ENCODE measurements at places on chromosomes 3 and 15.
A peak's percentile ranks its signal among the peaks of the same experiment; 100 is the strongest.

- DNase-seq: peak; percentile 30
Measured at GRCh38 chr15:67303490-67304363, 49.1 kb downstream of the IQCH start.

DNA sequence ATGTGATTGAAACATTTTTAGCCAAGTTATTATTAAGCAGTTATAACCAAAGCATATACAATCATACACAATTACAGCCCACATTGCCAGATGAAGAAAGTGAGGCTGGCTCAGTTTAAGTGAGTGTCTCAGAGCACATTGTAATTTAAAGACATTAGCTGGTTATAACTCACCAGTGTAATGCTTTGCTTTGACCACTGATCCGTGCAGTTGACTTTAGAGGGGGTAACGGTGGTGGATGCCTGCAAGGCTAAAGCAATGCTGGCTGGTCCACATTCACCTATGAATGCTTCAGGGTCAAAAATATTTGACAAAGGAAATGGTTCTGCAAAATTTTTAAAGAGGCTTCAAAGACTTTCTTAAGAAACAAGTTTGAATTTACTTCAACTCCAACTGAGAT lies 1.2 kb downstream of the C3orf85 start:
- DNase-seq: no peak

DNA sequence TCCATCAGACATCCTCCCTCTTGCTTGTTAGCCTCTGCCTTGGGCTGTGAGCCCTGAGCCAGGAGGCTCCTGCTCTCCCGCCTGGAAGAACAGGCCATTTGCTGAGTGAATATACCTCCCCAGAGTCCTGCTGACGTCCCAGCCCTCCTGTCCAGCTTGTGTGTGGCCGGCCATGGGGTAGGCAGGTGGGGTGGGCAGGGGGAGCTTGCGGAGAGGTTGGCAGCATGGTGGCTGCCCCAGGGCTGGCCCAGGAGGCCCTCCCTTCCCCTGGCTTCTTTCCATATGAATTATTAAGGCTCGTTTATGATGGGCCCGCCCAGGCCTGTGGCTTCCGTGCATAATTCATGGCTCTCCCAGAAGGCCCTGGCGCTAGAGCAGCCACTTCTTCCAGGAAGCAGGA lies 18.7 kb downstream of the CACNA2D2 start:
- DNase-seq: no peak

GRCh38 chr3:43335799-43336198 lies 49.5 kb downstream of the SNRK start:
- DNase-seq: no peak

DNA sequence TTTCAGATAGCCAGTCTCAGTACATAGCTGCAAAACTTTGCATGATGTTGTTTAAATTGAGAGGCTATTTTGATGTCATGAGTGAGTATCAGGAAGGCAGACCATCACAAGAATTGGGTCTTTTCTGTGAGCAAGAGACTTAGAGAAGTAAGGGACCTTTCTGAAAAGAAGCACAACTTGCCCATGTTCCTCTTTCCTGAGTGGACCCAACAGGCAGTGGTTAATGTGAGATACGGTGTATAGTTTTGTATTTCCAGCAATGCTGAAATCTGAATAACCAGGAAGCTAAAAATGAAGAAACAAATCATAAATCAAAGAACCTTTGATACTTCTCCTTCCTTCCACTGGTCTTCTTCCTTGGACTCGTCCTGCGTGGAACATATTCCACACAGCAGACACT lies 25.1 kb downstream of the MCTP2 start:
- no peak for DNase-seq

DNA sequence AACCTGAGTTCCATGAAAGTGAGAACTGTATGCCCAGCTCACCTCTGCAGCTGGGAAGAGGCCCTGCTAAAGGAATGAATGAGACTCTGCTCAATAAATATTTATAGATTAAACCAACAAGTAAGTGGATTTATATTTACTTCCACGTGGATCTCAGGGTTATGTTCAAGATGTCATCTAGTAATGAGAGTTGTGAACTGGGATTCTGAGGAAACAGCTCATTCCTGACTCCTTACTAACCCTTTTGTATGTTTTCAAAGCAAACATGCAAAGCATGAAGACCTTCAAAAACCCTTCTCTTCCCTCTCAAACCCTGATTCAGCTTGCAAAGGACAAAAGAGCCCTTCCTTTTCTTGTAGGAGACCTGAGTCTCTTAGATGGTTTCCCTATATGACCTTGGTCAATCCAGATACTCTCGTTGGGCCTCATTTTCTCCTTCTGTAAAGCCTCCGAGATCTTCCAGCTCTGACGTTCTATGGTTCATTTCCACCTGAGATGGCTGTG lies 53.4 kb downstream of the LSM3 start:
- no peak for DNase-seq

DNA sequence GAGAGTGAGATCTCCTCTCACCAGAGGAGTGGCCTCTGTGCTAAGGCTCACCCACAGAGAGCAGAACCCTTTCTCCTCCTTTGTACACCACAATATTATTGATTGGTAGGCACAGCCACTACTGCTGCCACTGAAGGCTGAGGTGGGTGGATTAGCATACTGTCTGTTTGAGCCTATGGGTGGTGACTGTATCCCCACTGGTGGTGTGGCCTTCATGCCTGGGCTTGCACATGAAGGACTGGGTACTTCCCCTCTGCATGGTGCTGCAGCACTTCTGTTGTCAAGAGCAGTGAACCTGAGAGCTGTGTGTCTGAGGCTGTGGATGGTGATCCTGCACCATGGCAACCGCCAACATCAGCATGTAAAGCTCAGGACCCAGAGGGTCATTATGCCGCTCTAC lies 35.7 kb upstream of the NECTIN3 start:
- DNase-seq: no peak

DNA sequence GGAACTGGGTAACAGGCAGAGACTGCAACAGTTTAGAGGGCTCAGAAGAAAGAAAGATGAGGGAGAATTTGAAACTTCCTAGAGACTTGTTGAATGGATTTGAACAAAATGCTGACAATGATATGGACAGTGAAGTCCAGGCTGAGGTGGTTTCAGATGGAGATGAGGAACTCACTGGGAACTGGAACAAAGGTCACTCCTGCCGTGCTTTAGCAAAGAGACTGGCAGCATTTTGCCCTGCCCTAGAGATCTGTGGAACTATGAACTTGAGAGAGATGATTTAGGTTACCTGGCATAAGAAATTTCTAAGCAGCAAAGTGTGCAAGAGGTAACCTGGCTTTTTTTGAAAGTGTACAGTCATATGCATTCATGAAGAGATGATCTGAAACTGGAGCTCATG lies 11.7 kb downstream of the EIF5A2 start:
- no peak for DNase-seq

DNA sequence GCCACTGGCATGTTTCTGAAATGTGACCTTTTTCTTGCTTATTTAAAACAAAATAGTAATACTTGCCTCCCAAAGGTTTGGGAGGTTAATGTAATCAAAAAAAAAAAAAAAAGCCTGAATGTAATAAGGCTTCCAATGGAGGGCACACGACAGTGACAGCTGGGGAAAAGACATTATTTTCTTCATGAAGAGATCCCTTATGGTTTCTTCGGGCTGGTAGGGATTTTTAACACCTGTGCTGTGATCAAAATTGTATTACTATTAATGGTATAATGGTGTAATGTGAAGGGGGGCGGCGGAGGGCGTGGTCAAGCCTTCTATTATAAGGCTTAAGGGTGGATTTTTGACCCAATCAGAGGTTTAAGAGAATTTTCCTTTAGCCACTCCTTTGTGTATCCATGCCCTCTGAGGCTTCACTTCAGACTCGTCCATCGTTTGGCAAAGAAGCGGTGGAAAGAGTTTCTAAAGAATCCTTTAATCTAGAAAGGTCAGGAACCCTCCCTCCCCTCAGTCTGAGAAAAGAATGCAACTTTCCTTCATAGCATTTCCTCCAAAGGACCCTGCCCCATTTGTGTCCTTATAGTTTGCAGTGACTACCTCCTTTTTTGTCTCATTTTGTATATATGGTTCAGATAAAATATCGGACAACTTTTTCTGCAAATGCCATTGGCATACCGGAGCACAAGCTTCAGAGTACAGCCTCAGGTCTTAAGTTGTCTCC lies 89.5 kb upstream of the CHD2 start:
- DNase-seq: peak; percentile 66

GRCh38 chr3:49399461-49399860 lies 12.3 kb downstream of the RHOA start:
- no peak for DNase-seq

GRCh38 chr3:87710511-87710910 lies 348.3 kb downstream of the CGGBP1 start:
- DNase-seq: no peak

DNA sequence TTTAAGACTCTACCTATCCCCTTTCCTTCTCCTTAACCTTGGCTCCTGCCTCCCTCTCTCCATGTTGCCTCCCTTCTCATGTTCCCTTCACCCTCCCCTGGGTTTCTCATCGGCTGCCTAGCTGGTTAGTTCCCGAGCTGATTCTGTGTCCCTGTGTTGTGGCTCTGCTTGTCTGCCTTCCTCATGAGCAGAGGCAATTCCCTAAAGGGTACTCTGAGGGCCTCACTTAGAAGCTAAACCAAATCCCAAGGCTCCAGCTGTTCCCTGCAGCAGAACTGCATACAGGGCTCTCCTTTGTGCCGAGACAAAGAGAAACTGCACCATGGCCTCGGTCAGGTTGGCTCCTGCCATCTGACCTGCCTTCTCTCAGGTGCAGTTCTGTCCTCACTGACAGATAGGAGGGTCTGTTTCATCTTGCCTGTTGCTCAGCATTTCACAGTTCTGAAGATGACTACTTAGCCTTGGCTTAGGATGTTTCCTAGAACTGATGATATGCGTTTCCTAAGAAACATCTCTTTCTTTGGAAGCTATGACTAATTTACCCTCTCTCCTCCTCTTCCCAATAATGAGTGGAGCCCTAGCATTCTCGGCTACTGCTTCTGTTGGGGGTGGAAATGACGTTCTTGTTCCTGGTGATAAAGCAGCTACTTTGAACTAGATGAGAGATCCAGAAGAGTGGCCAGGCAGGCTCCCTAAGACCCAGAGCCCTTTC lies 27.1 kb downstream of the DUOX1 start:
- peak; percentile 67 for DNase-seq

DNA sequence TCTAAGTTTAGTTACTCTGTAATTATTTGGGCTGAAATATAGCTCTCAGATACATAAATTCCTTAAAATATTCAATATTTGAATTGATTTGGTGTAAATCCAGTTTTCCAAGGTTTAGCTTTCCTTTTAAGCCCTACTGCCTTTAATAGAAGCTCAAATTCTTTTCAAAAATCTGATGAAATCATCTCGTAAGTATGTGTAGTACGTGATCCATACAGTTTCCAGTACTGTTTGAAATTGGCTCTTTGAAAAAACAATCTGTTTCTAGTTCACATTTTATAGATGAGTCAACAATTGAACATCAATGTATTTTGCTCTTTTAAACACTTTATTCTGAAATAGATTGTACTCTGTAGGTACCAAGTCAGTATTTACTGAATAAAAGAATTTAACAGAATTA lies 84.2 kb downstream of the LRRC49 start:
- DNase-seq: peak; percentile 93

GRCh38 chr3:150722267-150722666 lies 18.5 kb upstream of the ERICH6 start:
- no peak for DNase-seq

- peak; percentile 36 for DNase-seq
Measured at GRCh38 chr15:39887832-39888231, 32.2 kb downstream of the GPR176 start.

DNA sequence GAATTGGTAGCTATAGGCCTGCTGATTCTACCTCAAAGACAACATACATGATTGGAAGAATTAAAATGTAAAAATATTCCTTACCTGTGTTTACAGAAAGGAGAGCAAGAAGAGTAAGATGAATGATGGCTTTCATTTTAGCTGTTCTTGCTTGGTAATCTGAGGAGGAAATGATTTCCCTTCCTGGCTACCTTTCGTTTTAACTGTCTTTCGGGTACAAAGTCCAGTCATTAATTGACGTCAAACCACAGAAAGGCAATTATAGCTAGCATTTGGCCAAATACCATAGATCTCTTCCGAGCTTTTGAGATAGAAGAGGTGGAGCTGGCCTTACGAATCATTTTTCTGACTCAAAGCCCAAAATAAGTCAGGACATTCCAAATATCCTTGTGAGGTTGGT lies at the start of gene MUC13:
TSS of gene MUC13 (minus strand) at position 175 of the 400 bp plus-strand sequence. CDS start at position 136, 39 bp downstream.
- DNase-seq: no peak

DNA sequence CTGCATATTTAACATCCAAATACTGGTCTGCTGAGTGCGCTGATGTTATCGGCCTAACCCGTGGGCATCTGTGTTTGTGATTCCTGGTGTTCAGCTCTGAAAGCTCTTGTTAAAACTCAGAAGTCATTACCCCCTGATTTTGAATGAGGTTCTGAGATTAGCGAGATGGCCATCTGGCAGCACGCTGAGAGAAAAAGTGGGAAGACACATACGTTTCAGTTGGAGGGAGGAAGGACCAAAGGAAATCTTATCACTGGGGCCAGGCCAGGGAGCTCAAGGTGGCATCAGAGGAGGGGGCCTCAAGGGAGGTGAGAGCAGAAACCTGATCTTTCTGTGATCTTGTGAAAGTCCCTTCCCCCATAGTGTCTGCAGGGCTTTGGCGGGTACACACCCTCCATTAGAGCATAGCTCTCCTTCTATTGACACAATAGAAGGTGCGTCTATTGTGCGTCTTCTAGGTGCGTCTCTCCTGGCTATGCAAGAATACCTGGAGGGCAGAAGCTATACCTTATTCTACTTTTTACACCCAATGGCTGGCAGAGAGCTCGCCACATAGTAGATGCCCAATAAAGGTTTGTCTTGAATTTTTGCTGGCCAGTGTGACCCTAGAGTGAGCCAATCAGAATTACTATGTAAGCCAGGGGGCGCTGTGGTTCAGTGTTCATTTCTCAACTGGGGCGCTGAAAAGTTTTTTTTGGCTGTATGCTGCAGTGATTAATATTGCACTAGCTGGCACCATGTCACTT lies 182.4 kb downstream of the SHQ1 start:
- DNase-seq: no peak

DNA sequence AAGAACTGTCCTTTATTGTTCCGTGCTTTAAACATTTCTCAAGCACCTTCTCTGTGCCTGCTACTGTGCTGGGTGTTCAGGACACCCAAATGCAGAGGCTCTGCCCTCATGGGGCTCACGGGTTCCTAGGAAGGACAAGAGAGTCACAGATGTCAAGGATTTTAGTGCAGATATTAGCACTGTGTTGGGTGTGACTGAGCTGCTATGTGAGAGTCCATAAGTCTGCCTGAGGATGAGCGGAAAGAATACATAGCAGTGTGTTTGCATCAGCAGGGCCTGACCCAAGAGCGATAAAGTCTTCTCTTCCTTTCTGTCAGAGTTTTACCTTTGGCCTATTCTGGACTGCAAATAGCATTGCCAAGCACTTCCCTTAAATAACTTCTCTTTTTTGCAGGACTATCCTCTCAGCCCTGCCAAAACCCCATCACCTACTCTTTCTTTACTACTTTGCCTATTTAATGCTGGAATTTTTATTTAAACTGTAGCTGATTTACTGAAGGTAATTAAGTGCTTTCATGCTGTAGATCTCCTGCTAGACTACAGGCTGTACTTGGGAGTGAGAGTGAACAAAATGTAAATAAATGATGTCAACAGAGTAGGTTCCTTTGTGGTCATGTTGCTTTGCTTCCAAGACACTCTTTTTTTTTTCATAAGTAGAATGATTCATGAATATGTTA lies 459.4 kb upstream of the TPRG1 start:
- peak; percentile 56 for DNase-seq

All from fibroblast of upper back skin (primary cell).